ENCODE measurements at places on chromosomes 1 and 21.

DNA sequence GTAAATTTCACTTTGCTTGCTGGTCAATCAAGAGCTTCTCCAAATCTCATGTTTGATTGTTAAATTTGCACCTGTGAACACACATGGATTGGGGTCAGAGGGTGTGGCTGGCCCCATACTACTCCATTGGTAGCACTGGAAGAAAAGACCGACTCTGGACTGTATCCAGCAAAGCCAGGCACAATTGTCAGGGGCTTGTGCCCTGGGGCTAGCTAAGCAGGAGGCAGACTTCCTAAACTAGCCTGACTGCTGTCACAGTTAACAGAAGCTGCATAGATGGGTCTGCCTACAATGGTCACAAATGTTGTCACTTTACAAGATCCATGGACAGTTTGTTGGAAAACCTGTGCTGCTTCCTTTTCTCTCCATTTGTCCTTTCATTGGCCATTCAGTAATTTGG lies 421.0 kb downstream of the DSCAM start:
- no peak for DNase-seq

GRCh38 chr1:54588377-54588776 lies 34.9 kb downstream of the FAM151A start:
- DNase-seq: no peak

GRCh38 chr1:201085902-201086735 lies 26.1 kb downstream of the CACNA1S start:
- DNase-seq: peak; percentile 64

DNA sequence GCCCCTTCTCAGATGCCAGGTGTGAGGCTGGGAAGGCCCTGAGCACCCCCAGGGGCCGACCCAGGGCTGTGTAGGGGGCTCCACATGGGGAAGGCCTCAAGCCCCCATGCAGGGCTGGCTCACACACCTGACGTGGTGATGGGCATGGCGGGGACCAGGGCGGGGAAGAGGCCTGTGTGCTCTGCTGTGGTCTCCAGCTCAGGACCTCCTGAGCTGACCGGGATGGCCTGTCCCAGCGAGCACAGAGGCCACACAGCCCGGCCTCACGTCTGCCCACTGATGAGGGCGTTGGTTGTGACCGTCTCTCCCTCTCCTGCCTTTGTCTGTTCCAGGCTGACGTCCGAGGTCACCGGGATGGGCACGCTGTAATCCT lies 40.2 kb upstream of the COL6A1 start:
- DNase-seq: no peak

DNA sequence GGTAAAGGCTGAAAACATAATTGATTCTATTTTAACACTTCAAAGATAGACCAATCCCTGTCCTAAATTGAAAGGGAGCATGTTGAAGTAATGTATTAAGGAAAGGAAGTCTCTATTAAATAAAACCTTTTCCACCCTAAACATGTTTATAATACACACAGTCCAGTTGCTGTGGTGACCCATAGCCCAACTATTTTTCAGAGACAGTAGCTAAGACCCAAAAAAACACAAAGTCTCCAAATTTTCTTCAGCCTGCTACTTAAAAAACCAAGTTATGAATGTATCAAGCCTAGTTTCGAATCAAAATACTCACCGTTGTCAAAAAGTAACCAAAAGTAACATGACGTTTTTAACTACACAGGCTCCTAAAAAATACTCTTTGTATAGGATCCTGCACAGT lies 1.6 kb downstream of the ELK4 start:
- DNase-seq: no peak

GRCh38 chr1:28326984-28327383 lies 1.9 kb upstream of the MED18 start:
- no peak for DNase-seq

DNA sequence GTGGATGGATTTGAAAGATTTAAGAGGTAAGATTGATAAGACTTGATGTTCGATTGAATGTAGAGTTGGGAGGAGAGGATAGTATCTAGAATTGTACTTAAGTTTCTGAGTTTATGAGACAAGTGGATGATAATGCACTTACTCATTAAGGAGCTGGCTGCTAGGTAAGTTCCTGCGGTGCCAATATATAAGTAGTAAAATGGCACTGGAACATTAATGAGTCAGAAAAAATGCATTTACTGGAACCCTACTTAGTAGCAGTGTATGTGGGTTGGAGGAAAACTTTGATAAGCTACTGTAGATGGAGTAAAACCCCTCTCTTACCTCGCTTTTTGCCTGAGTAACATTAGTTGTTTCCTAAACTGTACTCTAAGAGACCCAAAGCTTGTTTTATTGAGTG lies 68.2 kb downstream of the ZFYVE9 start:
- DNase-seq: no peak

- no peak for DNase-seq
Observed at GRCh38 chr1:32881291-32881690, 5.0 kb upstream of the HPCA start.

DNA sequence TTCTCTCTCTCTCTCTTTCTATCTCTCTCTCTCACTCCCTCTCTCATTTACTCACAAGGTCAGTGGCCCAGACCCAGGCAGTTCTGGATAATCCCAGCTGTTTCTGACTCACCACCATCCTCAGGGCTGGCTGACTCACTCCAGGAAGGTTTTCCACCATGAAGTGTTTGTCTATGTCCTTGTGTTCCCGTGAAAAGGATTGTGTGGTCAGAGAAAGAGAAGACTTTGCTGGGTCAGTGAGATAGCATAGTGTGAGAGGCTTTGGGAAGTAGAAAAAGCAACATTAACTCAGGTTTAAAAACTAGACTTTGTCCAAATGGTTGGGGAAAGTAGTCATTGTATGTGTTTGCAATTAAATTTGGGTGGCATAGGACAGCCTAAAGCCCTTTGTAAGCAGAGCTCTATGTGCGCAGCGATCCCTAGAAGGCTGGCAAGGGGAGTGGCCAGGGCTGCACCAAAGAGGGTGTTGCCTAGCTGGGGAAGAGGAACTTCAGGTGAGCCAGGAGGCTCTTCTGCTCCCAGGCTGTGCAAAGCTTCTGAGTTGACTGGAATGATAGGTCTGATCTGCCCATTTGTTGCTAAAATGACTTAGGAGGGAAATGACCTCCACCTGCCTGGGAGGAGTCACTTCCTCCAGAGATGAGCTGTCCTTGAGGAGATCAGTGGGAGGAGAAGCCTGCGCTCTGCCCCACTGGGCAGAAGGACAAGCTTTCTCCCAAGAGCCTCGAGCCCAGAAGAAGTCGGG lies 4.9 kb upstream of the CAPN2 start:
- DNase-seq: peak; percentile 86

DNA sequence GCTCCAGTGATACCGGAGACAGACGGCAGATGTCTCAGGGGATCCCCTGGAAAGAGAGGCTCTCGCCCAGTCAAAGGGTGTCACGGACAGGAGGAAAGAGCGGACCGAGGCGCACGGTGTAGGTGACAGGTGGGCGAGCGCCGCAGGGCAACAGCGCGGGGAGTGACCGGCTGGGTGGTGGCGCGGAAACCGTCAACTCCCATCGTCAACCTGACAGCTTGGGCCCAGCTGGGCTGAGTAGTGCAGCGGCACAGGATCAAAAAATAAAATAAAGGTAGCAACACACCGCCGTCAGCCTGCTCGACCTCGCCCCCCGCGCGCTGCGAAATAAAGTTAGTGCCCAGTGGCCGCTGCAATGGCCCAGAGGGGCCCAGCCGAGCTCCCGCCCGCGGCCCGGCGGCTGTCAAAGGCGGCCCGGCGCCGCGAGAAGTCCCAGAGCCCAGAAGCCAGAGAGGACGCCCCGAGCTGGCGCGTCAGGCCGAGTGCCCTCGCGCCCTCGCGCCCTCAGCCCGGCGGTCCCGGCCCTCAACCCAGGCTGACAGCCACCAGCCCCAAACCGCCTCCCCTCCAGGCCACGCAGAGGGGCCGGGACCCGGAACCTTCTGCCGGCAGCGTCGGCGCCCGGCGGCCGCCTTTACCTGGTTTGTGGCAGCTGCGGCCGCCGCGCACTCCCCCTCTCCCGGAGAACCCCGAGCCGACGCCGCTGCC lies at the start of gene LYST:
Gene LYST, minus strand, starts transcription at position 702 of the 708 bp plus-strand sequence. CDS start 36,489 bp downstream, outside the sequence.
- peak; percentile 80 for DNase-seq

DNA sequence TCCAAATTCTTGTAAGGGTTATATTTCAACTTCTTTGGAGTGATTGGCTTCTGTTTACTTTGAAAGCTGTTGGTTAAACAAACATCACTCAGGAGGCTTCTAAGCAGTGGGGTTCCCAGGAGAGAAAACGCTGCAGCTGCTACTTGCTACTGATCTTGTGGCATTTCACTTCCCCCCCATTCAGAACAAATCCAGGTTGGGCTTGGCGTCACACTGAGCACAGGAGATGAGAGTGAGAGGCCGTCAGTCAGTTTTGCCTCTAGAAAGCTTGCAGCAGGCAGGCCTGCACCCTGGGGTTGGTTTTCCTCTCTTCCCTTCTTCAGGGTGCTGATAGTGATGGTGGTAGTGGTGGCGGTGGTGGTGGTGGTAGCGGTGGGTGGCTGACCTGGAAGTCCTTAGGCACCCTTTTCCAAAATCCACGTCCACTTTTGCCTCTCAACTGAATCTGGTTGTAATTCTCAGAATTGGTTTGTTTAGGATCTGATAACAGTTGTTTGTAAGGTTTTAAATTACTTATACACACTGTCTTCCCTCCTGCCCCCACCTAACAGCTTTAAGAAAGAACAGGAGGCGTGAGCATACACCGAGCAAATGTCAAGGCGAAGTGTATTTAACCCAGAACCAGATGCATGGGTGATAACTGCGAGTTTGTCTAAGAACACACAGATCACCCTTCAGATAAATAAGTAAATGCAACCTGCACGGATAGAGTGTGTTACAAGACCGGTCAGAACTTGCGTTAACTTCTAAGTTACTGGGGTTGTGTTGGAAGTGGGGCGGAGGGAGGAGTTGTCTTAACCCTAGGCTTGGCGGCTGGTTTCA lies 3.2 kb upstream of the PROX1 start:
- no peak for DNase-seq

DNA sequence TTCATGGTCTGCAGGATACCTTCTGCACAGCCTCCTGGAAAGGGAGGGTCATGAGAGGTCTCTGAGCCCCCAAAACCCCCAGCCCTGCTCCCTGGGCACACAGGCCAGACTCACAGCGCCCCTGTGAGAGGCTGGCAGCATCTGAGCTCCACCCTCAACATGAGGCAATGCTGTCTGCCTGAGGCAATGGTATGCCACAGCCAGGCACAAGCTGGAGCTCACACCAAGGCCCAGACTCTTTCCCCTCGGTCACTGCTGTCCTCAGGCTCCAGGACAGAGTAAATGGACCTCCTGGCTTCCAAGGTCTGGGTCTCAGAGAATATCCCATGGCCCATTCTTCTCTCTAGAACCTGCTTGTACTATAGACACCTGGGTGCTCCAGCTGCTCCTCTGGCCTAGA lies 17.2 kb downstream of the MEF2D start:
- no peak for DNase-seq

DNA sequence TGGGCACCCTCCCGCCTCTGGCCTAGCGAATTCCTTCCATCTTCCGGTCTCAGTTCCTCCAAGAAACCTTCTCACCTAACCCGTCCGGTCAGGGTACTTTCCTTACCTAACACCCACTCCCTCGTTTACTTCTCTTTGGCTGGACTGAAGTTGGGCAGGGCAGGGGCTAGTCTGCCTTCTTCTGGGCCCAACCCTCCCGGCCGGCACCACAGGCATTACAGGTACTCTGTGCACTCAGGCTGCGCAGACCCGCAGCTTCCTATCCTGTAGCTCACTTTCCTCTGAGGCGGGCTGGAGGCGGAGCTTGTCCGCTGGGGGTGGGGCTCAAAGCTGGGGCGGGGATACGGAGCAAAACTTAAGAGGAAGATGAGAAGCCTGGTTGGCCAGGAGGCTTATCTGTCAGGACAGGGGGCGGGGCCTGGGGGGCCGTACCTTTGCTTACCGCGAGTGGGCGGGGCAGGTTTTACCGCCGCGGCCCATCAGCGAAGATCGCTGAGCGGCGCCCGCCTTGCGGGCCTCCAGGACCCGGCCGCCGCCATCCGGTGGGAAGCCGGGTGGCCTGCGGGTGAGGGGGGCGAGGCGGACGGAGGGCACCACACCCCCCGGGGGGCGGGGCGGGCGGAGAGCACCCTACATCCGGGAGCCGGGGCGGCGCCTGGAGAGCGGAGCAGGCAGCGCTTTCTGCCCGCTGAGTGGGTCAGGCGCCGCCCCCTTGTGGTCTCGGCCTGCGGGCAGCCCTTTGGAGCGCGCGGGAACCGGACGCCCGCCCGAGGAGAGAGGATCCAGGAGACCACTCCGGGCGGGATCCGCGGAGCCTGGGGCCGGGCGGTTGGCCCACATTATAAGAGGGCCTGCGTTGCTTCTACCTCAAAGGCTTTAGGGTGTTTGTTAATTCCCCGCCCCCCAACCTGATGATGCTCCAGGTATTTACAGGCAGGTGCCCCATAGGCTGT lies 31.9 kb downstream of the ZNF648 start:
- peak; percentile 99 for DNase-seq

GRCh38 chr1:202858789-202859414 lies 30.0 kb downstream of the RABIF start:
- peak; percentile 54 for DNase-seq

GRCh38 chr1:203569490-203570318 lies 56.9 kb upstream of the ATP2B4 start:
- no peak for DNase-seq

DNA sequence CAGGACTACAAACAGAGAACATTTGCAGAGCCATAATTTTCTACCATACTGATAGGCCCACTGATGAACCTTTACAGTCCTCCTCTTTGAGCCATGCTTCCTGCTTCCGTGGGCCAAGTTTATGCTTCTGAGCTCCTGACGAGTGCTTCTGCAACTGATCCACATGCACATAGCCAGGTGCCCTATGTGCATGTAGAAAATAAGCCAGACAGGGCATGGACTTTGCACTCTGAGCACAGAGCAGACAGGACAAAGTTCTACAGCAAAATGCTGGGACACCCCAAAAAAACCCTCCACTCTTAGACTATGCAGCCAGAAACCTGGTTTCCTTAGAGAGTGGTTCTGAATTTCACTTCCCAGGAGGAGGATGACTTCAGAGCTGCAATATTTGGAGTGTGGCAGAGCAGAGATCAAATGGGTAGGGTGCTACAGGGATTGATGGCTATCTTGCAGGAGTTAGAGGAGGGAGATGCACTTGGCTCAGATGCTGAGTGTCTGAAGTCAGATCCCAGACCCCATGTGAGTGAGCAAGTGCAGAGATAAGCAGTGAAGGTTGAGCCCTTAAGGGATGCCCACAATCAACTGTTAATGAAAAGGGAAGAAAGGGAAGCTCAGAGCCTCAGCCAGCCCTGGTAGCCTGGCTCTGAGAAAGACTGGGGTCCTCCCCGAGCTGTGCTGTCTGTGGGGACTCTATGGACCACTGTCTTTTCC lies 230.9 kb downstream of the DUSP10 start:
- DNase-seq: no peak

GRCh38 chr1:37035014-37035691 lies 838 bp upstream of the GRIK3 start:
- DNase-seq: no peak

DNA sequence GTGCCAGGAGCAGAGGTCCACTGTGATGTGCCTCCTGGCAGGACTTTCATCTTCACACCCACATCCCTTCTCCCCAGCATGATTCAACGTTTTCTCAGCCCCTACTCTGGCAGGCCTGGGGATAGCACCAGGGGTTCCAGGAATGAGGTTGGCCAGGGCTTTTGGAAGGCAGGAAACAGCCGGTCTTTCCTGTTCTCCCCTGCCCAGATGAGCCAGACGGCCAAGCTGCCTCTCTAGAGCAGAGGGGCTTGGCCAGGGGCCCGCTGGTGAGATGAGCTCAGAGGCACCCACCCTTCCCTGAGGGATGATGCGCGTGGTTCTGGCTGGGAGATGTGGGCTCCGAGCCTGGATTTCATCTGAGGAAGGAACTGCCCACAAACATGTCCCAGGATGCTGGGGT lies 4.3 kb upstream of the MFAP2 start:
- peak; percentile 94 for DNase-seq

Data from aorta (tissue), 5 donors.